ENCODE measurements at places on chromosomes 2 and 18.

- no peak for DNase-seq
These were observed 11.1 kb upstream of the MSGN1 start for GRCh38 chr2:17805166-17805565.

- DNase-seq: no peak
These were observed 13.9 kb upstream of the VRK2 start for GRCh38 chr2:58032764-58033080.

- DNase-seq: no peak
These were observed 487.3 kb upstream of the SPRED2 start for GRCh38 chr2:65919550-65920188.

DNA sequence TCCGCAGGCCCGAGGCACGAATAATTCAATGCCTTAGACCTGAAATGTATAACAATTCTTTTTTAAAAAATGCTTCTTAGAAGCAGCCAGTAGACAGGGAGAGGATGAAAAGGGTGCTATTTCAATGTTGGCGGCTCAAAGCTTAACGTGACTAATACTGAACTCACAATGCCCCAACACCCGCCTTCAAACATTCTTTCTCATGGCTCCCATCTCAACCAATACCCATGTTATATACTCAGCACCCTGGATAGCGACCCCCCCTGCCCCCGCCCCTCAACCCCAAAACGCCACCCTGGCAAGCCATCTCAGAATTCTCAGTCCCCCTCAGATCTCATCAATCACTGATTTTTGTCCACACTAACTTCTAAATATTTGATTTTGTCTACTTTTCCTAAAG lies 4.4 kb downstream of the FBXO41 start:
- DNase-seq: no peak

DNA sequence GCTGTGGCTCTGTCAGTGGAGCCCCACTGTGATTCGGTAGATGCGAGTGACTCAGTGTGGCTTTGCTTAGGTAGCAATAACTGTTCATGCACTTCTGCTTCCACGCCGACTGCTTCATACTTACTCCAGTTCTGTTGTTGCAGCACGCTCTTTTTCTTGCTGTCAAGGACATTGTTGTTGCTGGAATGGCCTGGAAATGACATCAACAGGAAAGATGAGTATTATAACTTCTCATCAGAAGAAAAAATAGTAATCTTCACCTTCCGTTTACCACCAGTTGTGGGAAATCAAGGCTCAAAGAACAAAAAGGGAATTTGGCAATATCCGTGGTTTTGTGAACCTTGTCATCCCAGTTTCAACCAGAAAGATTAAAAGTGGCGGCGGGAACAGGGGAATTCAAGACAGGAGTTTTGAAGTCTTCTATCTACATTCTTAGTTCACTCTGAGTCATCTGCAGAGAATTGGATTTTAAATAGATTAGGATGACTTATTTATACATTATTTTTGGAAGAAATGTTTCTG lies 8.3 kb downstream of the TM4SF20 start:
- no peak for DNase-seq

DNA sequence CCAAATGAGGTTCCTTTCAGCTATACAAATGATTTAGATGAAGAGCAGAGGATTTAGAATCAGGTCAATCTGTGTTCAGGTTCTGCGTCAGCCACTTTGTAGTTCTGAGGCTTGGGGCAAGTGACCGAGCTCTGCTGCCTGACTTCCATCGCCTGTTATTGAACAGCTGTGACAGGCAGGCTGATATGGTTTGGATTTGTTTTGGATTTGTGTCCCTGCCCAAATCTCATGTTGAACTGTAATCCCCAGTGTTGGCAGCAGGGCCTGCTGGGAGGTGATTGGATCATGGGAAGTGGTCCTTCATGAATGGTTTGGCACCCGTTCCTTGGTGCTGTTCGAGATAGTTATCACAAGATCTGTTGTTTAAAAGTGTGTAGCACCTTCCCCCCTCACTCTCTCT lies 18.6 kb downstream of the TYMS start:
- no peak for DNase-seq

DNA sequence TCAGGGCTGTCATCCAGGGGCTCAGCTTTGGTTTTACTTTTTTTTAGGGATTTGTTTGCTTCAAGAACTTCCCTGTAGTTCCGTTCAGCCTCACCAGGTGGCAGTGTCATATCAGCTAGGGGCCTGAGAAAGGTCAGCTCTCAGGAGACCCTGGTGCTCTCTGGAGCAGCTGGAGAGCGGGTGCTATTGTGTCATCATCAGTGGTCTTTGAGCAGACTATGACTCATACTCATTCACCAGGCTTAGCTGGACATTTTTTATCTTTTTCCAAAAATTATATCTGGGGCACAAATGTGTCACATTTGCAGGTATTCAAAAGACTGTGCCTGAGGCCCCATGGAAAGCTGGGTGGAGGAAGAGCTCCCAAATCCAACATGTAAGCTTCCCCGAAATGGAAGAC lies 24.4 kb downstream of the ZNF892 start:
- DNase-seq: peak; percentile 9

GRCh38 chr18:32405588-32405987 lies 65.1 kb downstream of the GAREM1 start:
- no peak for DNase-seq

DNA sequence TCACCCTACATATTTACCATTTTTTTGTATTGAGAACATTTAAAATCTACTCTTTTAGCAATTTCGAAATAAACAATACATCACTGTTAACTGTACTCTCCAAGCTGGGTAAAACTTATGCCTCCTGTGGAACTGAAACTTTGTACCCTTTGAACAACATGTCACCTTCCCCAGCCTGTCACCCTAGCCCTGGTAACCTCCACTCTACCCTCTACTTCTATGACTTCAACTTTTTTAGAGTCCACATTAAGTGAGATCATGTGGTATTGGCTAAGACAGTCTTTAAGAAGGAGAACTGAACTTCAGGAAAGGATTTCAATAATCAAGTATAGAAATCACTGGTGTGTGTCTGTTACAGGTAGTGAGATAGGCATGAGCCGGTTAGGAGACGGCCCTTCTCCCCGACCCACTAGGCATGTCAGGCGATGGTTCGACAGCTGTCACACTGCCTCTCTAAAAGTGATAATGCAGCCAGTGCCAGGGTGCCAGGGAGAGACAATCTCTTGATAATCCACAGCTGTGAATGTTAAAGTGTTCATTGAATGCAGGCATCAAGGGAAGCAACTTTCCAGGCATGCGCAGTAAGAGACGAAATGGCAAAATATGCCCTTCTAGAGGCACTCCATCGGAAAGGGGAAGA lies 74.6 kb upstream of the RNF152 start:
- no peak for DNase-seq

DNA sequence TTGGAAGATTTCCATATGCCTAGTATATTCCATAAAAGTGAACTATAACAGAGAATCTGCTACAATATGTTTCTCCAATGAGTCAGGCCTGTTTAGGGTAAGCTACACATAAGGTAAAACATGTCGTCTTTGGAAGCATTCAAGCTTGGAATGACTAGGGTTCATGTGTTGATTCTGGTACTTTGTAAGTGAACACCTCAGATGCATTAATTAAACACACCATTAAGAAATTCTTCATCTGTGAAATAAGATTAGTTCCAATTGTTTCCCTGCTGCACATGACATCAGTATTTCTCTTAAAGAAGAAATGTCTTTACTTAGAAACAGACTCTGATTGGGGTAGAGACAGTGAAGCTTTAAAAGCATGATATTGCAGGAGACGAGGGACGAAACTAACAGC lies 461.1 kb upstream of the NXPH2 start:
- no peak for DNase-seq

DNA sequence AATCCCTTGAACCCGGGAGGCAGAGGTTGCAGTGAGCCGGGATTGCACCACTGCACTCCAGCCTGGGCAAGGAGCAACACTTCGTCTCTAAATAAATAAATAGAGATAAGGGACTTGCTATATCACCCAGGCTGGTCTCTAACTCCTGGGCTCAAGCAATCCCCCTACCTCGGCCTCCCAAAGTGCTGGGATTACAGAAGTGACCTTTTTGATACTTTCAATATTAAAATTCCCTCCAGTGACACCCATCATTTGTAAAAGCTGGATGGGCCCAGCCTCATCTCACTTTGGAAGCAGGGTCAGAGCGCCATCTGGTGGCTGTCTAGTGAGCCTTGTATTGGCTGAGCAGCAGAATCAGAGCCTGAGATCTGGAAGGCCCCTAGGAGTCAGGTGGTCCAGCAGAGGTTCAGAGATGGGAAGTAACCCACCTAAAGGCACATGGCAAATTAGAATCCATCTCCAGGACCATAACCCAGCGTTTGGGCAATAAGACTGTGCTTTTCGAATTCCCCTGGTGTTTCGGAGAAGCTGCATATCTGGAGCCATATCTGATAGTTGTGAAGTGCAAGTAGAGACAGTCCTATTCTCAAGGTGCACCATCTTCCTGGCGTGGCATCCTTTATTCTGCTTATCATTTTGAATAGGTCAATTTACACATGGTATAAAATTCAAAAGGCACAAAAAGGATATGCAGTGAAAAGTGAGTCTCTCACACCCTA lies 18.3 kb upstream of the SLC35F6 start:
- peak; percentile 79 for DNase-seq

DNA sequence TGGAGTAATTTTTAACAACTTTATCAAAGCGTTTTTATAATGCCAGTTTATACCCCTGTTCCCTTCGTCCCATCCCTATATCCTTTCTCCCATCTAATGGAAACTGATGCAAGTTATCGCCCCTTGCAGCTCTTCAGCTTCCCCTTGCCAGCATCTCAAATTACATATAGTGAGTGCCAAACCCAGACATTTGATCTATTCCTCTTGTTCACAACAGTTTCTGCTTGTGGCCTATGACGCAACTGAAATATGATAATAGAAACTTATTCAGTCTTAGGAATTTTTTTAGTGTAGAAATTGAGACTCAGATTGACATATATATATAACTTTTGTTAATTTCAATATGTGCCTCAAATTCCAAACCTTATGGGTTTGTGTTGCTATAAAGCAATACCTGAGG lies 562.2 kb upstream of the VWC2L start:
- no peak for DNase-seq

- DNase-seq: no peak
These were observed 34.7 kb downstream of the PTPN18 start for GRCh38 chr2:130390460-130391057.

GRCh38 chr18:77088963-77089722 lies 43.4 kb downstream of the MBP start:
- no peak for DNase-seq

- no peak for DNase-seq
These were observed 1.1 kb downstream of the SERPINB2 start for GRCh38 chr18:63888470-63889190.

GRCh38 chr18:62329691-62330454 lies 4.8 kb downstream of the TNFRSF11A start:
- DNase-seq: peak; percentile 37

DNA sequence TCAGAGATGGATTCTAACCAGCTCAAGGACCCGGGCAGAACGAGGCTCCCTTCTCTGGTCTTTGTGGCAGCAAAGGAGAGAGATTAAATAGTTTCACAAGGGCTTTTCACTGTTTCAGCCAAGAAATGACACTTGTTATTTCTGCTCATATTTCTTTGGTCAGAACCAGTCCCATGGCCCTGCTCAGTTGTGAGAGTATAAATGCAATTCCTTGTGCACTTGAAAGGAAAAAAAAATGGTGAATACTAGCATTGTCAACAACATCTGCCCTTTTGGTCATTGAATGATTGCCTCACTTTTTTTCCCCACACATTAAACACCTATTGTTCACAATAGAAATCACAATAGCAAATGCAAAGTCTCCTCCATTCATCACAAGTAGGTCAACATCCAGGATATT lies 104.4 kb downstream of the RDH14 start:
- DNase-seq: no peak

DNA sequence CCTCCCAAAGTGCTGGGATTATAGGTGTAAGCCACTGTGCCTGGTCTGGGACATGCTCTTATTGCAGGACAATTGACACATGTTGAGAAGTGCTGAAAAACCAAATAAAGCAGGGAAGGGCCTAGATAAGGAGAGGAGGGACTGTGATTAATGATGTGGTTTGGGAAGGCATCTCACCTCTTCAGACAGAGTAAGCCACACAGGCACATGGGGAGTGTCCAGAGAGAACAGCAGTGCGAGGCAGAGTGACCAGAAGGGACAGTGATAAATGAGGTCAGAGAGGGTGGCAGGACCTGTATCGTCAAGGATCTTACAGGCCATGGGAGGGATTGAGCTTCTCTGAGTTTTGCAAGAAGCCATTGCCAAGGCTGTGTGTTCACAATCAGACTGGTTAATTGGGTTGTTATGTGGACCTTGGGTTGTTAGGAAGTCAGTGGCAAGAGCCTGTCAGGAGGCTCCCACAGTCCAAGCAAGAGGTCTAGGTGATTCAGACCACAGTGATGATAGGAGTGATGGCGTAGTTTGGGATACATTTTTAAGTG lies 58.5 kb downstream of the EIF5B start:
- no peak for DNase-seq

DNA sequence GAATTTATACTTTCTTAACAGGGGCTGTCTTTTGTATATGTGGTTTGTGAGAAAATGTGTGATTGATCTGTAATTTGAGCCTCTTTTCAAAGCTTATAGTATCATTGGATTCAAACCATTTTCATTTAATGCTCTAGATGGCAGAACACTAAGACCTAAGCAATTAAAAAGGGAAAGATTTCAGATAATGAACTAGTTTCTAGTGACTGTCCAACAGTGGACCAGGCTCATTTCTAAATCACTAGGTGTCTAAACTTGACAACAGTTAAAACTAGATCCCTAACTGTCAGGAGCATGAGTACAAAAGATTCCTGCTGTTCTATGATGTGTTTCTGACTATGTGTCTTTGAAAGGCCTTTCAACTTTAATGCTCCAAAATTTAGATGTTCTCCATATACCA lies 54.6 kb downstream of the ANKRD44 start:
- no peak for DNase-seq

DNA sequence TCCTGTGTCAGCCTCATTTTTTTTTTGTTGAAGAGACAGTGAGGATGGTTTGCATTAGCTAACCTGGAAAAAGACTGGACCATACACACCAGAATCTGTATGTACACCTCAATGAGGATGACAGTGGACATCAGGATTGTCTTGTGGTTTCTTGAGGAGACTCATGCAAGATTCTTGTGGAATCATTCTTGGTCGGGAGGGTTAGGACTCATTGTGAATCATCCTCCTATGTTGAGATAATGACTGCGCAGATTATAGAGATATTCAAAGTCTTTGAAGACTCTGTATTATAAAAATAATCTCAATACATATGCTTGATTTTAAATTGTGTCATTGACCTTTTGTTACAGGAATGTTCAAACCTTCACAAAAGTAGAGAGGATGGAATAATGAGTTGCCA lies 49.1 kb upstream of the DOCK10 start:
- DNase-seq: no peak

DNA sequence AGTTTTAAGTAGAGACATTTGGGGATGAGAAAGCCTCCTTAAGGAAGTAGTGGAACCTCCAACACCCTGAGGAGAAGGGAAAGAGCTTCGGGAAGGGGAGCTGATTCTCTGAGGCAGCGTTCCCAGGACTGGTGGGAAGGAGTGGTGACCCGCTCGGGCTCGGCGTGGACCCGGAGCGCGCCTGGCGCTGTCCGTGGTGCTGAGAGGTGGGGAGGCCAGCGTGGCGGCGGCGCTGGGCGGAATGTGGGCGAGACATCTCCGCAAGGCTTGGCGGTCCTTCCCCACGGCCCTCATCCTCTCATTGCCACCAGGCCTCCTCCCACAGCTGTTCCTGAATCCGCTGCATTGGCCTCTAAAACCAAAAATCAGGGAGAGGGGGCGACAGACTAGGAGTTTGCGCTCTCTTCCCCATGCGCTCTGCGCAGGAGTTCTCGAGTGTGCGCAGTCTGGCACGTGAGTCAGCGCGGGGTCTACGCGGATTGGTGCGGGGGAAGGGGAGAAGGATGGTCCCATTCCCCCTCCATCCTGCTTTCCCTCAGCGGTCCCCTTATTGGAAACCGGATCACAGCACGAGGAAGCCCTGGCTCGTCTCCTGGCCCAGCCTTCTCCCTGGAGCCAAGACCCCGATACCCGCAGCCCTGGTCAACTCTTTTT lies 857 bp downstream of the RESP18 start:
- no peak for DNase-seq
